ENCODE measurements at places on chromosomes 7 and 10. TPM values are rescaled to one million over a fixed set of nuclear protein-coding genes. Genes with fewer than 3 reads are reported as not detected.

Gene POLR2J3
- 16.8 TPM for total RNA-seq

Gene EGR2
- 0.43 TPM for total RNA-seq

Gene MRPL43
- total RNA-seq, result 101 TPM

Gene LMOD2
- not detected for total RNA-seq

Gene PLEKHS1
- total RNA-seq, result 0.09 TPM

Gene TSPAN33
- total RNA-seq, result 6.0 TPM

Gene CNOT4
- 11.8 TPM for total RNA-seq

Gene OR2A14
- total RNA-seq, result not detected

Gene PIK3AP1
- total RNA-seq, result 0.67 TPM

Gene PRKG1
- 0.01 TPM for total RNA-seq

Gene CALML5
- total RNA-seq, result not detected

Gene BEND7
- 11.2 TPM for total RNA-seq

Gene ANKRD7
- total RNA-seq, result 0.36 TPM
